ENCODE measurements at places on chromosomes 12 and 14.

DNA sequence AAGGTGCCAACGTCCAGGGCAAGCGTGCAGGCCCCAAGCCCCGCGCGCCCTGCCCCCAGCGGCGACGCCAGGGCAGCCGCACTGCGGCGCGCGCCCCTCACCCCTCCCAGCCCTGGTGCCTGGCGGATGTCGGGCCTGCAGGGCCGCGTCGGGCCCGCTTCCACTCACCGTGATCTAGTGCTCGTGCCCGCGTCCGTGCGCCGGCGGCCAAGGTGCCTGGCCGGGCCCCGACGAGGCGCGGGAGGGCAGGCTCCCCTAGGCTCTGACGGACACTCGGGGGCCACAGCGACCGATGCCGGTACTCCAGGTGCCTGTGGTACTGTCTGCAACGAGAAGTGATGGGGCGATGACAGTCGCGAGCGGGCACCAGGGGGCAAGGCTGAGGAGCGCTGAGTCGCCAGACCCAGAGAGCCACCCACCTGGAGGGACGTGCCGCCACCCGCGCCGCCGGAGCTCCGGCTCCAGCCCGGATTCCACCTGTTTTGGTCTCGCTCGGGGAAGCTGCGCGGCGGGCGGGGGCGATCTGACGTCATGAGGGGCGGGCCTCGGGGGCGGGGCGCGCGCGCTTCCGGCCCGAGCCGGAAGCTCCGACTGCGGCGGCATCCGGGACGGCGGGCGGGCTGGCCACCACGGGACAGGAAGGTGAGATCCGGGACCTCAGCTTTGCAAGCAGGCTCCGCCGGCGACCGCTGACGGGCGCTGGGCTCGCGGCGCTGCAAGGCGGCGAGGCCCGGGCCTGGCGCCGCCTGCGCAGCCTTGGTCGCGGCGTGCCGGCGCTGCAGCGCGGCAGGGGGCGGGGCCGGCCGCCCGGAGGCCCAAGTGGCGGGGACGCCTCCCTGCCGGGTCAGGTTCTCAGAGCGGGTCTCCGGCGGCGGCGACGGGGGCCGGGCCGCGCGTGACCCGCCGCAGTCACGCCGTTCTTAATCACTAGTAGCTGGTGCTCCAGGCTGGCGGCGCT lies at the start of the genes LYSET and MOAP1:
LYSET (plus strand) TSS at position 927 of the 958 bp plus-strand sequence. CDS start 89 bp downstream, outside the sequence.
MOAP1 (minus strand) TSS at position 507 of the 958 bp plus-strand sequence. CDS start 655 bp downstream, outside the sequence.
- DNase-seq = peak; percentile 96

GRCh38 chr12:132433641-132434395 lies 56.1 kb upstream of the FBRSL1 start:
- DNase-seq = no peak

- DNase-seq = peak; percentile 81
Observed at GRCh38 chr14:74501135-74501614, 7.6 kb downstream of the ISCA2 start.

- DNase-seq = no peak
Observed at GRCh38 chr14:26593357-26593756, 4.5 kb downstream of the NOVA1 start.

GRCh38 chr12:9872162-9872561 lies 3.0 kb upstream of the CLEC2B start:
- no peak for DNase-seq

DNA sequence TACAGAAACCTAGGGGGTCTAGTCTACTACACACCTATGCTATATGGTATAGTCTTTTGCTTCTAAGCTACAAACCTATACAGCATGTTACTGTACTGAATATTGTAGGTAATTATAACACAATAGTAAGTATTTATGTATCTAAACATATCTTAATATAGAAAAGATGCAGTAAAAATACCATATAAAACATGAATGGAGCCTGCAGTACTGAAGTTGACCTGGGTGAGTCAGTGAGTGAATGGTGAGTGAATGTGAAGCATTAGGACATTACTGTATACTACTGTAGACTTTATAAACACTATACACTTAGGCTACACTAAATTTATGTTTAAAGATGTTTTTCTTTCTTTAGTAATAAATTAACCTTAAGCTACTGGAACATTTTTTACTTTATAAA lies 13.1 kb upstream of the ABCD2 start:
- DNase-seq = no peak

DNA sequence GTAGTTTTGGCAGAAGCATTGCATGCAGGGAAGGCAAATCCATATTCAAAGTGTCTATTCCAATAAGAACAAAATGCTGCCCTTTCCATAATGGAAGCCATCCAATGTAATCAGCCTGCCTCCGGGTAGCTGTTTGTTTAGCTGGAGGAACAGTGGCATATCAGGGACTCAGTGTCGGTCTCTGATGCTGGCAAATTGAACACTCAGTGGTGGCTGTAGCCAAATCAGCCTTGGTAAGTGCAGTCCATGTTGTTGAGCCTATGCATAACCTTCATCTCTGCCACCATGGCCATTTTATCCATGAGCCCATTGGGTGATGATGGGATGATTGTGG lies 147.8 kb upstream of the MAX start:
- DNase-seq = no peak

DNA sequence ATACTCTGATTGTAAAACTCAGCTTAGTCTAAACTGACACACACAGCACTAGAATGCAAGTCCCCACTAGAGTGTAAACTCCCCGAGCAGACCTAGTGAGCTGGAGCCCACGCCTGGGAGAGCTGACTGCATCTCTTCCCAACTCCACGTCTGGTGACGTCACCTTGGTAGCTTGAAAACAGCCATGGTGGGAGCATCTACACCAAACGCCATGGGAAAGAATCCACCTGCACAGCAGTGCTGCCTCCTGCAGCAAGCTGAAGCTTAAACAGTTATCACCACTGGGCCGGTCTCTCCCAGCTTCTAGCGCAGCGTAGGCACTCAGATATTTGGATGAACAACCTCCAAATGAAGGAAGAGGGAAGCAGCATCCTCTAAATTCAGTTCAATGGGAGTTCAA lies 4.3 kb upstream of the PAPLN start:
- DNase-seq = no peak

All from retina (tissue), 1 donor.